ENCODE measurements at places on chromosomes 2 and 18.

DNA sequence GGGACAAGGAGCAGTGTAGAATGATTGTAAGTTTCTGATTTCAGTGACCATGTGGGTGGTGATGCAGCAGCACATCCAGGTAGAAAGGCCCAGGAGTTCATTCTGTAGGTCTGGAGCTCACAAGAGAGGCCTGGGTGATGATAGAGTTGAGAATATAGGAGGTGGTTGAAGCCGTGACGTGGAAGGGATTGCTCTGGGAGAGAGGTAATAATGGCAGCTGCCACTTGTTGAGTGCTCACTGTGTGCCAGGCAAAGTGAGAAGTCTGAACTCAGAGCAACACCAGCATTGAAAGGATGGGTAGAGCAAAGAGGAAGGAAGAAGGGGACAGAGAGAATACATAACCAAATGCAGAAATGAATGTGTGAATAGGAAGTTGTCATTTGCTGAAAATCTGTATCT, 3.3 kb downstream of the TTLL4 start:
- no peak for DNase-seq

DNA sequence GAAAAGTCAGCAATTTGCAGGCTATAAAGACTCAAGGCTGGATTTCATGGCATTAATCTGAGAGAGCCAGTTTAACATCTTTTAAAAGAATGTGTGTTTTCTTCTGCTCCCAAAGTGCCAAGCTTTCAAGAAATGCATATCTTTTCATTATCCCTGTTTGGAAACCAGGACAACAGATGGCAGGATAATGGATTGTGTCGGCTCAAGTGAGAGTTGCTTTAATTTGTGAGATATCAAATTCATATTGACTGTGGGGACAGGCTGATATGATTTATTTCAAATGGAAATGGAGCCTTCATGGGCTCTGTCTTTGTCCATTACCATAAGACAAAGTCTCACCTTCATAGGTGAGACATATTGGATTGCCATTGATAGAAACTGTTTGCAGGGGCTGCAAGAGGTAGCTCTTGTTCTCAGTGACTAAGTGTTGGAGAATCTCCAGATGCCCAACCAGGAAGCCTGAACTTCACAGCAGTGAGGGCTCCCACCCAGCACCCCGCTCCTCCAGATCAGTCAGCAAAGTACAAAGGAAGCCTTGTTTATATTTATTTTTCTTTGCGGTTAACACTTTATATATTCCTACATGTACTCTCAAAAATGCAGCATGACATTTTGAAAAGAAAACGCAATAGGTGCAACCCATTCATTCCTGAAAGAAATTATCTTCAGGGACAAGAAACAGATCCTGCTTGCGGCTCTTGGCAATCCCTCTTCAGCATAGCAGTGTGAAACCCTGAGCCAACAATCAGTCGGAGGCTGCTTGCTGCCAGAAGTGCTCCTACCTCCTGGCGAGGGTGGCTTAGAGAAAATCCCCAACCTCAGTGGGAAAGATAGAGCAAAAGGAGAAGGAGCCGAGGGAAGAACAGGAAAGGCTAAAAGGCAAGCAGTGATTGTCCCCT, 65.8 kb upstream of the ATL2 start:
- no peak for DNase-seq

GRCh38 chr2:241066171-241066892, 35.8 kb downstream of the MTERF4 start:
- no peak for DNase-seq

GRCh38 chr2:81984969-81985637, 1680.6 kb upstream of the LRRTM1 start:
- no peak for DNase-seq

DNA sequence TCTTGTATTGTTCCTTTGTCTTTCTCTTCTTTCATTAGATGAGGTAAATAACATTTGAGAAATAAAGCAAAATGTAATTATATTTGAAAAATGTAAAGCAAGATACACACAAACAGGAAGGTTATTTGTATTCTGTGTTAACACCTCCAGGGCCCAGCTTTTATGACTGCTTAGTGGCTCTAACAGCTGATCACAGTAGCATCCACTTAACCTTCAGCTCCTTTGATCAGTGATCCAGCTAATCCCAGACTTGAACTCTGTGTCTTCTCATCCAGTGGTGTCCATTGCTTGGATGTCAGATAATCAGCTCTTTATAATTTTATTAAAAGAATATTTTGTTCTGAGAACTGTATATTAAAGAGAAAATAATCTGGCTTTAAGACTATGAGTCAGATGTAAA, 44.5 kb downstream of the PSMD14 start:
- no peak for DNase-seq

- no peak for DNase-seq
Measured at GRCh38 chr2:64493788-64494187, 30.3 kb upstream of the AFTPH start.

GRCh38 chr18:38751898-38752297, 1186.3 kb upstream of the CELF4 start:
- peak; percentile 63 for DNase-seq

DNA sequence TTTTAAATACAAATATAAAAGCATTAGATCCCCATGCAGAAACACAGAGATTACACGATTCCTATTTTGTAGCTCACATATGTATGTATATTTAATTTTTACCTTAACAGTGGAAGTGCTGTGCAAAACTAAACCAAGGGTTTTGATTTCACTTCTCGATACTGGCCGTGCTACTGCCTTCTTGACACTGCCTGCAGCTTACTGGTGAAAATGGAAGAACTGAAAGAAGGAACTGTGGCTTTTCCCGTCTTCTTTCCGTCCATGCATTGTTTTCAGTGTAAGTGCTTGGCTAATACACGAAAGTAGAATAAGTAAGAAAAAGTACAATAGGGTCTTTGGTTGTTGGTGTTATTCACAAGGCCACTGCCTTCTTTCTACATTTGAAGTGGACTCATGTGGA, 129.5 kb downstream of the NDUFA10 start:
- no peak for DNase-seq

- no peak for DNase-seq
Measured at GRCh38 chr2:19886261-19886660, 15.5 kb downstream of the TTC32 start.

GRCh38 chr18:23154030-23154429, 18.7 kb downstream of the CABLES1 start:
- no peak for DNase-seq

- DNase-seq, result no peak
Measured at GRCh38 chr2:231276987-231277386, 78.6 kb downstream of the ARMC9 start.

DNA sequence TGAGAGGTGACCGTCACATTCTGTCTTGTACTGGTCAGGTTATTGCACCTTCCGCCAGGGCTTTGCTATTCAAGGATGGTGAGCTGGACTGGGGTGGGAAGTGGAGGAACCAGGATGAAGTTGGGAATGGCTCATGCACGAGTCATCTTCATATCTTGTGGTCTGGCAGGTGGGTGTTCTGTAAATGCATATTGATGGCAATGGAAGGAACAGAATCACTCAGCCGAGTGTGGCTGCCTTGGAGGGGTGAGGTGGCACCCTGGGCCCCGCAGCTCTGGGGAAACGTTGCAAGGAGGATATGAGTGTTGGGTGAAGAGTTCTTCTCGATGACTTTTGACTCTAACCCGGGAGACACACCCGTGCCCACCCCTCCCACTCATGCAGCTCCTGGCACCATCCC, 1.2 kb downstream of the NEU2 start:
- DNase-seq, result no peak

- no peak for DNase-seq
Measured at GRCh38 chr2:72539071-72539552, 286.7 kb downstream of the EXOC6B start.

DNA sequence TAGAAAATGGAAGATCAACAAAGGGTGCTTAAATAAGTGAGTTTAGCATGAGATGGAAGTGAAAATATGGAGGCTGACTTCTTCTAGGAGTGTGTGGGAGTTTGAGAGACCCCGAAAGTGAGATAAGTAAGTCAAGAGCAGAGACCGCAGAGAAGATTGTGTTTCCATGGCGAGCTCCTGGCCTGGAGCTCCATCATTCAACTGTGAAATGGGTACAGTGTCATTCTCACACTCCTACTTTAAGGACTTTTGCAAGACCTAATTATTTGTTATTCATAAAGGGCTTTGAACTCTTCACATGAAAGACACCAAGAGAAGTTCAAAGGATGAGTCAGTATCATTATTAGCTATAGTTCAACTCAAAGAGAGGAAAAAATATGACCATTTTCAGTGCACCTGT, 134.2 kb upstream of the PIK3C3 start:
- DNase-seq, result no peak

GRCh38 chr2:119367472-119368099, 809 bp downstream of the DBI start:
- DNase-seq, result peak; percentile 57

DNA sequence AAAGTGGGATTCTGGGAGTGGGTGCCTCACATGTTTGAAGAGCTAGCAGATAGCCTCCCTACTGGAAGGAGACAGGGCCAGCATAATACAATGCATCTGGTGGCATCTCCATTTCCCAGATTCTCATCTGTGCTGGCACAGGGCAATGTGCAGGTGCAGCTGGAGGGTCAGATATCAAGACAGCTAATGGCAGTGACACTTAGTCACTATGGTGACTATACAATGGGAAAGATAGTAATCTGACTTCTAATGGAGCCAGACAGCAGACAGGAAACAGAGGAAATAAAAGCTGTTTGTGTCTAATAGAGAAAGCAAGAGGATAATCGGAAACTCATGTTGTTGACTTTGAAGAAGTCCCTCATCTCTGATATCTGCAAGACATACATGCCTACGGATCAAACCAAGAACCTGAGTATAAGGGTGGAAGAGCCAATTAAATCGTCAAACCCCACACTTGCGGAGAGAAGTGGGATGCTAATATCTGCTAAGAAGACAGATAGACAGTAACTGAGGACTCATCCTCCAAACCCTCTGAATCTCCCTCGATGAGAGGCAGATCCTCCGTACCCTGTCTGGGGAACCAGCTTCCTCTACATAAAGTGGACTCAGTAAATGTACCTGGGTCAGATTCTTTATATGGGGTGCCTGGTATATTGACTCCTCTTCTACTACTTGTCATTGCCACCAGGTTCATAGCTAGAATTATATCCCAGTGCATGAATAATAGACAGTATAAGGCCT, 692.7 kb downstream of the SOCS6 start:
- DNase-seq, result no peak

- no peak for DNase-seq
Measured at GRCh38 chr2:9261231-9261883, 54.7 kb downstream of the ASAP2 start.

GRCh38 chr2:164711766-164712138, 90.5 kb upstream of the GRB14 start:
- no peak for DNase-seq

DNA sequence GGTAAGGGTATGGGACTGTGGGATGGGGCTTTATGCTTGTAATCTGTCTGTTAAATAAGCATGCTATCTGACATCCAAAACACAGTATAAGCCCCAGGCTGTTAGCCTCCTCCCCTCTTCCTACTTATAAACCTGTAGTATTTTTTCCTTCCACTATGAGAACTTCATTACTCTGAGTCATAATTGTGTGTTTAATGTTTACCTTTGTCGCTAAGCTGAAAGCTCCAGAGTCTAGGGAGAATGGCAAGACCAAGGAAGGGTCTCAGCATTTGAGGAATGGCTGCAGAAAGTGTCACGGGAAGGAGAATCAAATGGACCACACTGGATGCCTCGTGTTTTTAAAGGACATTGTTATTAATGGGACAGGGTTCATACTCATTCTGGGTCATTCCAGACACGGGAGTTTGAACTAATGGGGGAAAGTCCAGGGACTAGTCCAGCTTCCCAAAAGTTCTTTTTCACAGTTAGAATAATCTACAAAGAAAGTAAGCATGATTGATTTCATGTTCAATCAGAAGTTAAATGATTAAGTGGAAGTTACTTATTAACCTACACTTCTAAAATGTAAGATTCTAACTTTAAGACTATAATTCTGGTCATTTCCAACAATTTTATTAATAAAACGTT, 292.2 kb downstream of the AFF3 start:
- no peak for DNase-seq

- no peak for DNase-seq
Measured at GRCh38 chr2:38933653-38934052, 44.0 kb downstream of the ARHGEF33 start.

DNA sequence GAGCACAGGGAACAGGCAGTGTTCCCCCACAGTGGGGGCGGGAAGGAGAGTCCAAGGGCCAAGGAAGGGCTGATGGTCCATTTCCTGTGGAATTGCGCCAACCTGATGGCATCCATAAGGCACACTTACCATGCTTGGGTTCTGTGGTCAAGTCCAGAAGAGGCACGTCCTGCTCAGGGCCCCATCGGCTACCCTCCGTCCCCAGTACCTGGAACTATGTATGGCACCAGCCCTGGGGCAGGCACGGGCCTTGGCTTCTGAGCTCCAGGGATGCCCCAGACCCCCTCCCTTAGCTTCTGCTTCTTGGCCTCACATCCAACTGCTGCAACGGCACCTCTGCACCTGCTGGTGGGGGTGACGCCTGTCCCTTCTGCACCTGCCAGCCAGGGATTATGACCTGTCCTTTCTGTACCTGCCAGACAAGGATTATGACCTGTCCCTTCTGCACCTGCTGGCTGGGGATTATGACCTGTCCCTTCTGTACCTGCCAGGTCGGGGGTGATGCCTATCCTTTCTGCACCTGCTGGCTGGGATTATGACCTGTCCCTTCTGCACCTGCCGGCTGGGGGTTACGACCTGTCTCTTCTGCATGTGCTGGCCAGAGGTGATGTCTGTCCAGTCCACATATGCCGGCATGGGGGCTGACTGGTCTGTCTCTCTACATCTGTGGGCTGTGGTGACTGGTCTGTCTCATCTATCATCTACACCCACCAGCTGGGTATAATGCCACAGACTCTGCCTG, 45.4 kb upstream of the SNTG2 start:
- DNase-seq, result no peak

- DNase-seq, result no peak
Measured at GRCh38 chr18:25557011-25557410, 205.0 kb upstream of the ZNF521 start.

DNA sequence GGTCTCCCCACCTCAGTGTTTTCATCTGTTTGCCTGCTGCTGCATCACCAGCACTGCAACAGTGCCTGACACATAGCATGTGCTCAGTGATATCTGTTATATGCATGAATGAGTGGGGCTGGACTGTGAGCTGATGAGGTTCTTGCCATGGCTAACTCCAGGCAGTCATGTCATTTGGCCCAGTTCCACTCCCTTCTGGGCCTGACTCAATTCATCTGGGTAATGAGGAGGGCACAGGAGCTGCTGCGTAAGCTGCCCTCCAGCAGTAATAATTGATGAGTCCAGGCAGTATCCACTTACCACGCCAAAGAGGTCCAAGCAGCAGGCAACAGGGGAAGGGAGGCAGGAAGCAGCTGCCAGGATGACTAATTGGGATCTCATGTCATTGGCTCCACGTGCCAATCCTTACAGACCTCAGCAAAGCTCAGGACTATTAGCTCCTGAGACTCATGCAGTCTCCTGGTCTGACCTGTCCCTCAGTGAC, 34.1 kb upstream of the MAT2A start:
- DNase-seq, result no peak
